ENCODE measurements at places on chromosomes 3 and 15.

DNA sequence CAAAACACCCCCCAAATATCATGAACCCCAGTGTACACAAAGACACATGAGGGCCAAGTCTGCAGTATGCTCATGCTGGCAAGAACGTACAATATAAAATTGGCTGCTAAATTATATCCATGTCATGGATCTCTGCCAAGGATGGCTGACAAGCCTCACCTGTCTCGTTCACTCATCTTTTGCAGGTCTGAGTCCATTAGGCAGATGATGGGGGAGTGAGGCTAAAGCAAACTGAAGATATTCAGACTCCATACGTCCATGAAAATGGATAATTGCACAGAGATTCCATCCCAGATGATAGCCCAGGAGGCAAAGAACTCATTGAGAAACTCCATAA lies 122.3 kb upstream of the PTPRG start:
- no peak for DNase-seq

DNA sequence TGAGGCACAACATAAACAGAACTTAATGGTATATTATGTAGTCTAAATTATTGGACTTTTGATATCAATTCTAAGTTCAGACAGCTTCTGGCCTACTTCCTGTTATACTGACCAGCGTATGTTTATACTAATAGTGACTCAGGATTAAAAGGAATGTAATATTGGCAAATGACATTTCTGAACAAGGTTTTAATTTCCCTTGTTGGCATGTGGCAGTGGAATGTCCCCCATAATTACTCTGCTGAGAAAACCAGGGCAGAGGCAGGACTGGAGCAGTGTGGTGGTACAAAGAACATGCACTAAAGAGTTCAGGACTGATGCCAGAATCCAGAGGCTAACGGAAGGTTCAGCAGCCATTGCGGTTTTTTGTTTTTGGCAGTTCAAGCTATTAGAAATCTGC lies 184.0 kb downstream of the KCNAB1 start:
- DNase-seq: no peak

GRCh38 chr15:60004009-60004845 lies at the start of gene FOXB1:
Gene FOXB1, plus strand, starts transcription at chr15:60004311. Its CDS starts 653 bp downstream, at chr15:60004964.
- no peak for DNase-seq

- peak; percentile 44 for DNase-seq
Measured at GRCh38 chr3:160106905-160107861, 118.0 kb upstream of the C3orf80 start.

GRCh38 chr3:159583662-159584061 lies 405.0 kb upstream of the IL12A start:
- DNase-seq: no peak

GRCh38 chr3:10380906-10381305 lies 60.0 kb upstream of the SEC13 start:
- no peak for DNase-seq

GRCh38 chr3:43512754-43513404 lies 108.9 kb downstream of the ANO10 start:
- no peak for DNase-seq

GRCh38 chr3:107370907-107371306 lies 6.3 kb upstream of the CCDC54 start:
- DNase-seq: no peak

DNA sequence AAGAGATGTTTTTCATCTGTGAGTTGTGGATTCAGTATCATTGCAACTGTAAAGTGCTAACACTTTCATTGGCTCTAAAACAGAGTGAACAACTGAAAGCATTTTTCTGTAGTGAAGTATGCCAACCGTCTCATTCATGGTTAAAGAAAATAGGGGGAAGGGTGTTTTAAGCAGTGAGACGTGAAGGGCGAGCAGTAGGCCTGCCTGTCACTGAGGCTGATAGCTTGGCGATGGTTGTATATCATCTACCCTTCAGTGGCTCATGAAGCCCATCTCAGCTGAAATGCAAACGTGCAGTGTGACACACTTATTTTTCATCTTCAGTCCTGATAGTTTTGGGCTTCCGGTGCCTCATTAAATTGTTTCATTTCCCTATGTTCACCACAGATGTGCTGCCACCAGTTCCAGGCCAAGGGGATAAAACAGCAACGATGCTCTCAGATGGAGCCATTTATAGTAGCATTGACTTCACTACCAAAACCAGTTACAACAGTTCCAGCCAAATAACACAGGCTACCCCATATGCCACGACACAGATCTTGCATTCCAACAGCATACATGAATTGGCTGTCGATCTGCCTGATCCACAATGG lies 562.0 kb downstream of the ROBO2 start:
- no peak for DNase-seq

DNA sequence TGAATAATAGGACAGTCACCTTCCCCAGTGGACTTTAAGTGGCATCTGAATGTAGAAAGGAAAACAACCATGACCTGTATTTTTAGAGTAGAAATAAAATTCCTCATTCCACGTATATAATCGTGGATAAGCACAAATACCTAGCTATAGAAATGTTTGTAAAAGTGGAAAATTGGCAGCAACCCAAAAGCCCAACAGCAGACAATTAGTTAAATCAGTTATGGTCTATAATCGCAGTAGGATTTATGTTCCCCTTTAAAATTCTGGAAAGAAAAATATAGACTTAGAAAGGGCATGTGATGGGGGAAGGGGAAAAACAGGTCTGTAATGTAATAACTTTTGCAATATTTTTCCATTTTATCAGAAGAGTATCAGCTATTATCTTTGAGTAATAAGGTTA lies 241.9 kb upstream of the ST8SIA2 start:
- DNase-seq: no peak

- DNase-seq: no peak
Measured at GRCh38 chr15:45185903-45186770, 1.6 kb downstream of the SHF start.

Measured in SW480 (cell line).